ENCODE measurements at places on chromosomes 11 and 22.

DNA sequence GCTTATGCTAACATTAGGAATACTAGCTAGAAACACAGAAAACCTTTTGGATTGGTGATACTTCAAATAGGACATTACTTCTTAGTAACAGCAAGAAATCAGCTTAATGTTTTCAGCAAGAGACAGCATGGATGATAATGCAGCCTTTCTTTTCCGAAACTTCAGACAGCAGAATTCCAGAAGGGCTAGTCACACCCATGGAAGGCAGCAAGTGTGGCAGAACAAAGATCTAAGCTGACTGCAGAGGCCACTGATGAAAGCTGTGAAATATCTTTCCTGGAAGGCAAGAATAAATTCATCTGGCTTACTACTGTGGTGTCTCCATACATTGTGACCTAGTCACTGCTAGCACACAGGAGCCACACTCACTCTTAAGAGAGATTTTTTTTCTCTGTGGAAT is 100.3 kb downstream of the CCDC83 start:
- no peak for DNase-seq

DNA sequence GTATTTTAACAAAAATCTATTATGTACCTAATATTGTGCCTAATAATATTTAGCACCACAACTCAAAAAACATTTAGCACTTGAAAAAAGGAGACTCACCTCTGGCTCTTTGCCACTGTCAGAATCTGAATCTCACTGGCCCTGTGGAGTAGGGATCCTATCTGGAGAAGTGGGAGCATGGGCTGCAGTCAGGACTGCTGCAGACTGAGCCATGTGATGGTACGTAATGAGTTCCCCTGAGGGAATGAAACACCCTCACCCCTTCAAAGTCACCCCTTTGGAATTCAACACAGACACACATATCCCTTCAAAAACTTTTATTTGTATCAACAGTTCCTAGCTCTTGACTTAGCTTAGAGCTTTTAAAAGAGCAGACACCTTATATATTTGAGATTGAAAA is 6.5 kb downstream of the PTPMT1 start:
- DNase-seq = no peak

DNA sequence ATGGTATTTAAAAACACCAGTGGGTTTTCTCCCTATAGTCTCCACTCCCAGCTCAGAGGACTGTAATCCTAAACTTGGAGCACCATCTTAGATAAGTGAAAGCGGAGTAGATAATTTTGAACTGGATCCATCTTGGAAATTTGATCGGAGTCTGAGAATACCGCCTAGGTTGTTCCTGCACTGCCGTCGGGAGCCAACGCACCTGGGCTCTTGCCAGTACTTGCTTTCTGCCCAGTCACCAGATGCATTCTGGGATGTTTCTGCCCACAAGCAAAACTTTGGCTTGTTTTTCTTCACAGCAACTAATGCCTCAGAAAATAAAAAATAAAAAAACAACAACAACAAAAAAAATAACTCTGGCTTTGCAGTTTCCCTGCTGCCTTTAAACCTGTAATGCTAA is 113.0 kb upstream of the MTMR2 start:
- no peak for DNase-seq

DNA sequence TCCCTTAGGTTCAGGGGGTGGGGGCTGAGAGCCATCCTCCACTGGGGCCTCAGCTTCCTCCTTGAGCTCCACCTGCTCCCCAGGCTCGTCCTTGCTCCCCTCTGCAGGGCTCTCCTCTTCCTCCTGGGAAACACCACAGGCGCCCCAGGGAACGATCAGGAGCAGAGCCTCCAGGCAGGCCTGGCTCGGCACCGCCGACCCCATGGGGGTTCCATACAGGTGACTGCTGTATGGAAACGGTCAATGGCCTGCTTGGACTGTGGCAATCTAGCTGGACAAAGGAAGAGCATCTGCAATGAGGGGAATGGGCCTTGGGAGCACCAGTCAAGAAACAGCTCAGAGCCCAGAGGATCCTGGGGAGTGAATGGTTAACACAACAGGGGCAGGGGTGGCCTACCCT is 7.9 kb downstream of the HYOU1 start:
- DNase-seq = no peak

DNA sequence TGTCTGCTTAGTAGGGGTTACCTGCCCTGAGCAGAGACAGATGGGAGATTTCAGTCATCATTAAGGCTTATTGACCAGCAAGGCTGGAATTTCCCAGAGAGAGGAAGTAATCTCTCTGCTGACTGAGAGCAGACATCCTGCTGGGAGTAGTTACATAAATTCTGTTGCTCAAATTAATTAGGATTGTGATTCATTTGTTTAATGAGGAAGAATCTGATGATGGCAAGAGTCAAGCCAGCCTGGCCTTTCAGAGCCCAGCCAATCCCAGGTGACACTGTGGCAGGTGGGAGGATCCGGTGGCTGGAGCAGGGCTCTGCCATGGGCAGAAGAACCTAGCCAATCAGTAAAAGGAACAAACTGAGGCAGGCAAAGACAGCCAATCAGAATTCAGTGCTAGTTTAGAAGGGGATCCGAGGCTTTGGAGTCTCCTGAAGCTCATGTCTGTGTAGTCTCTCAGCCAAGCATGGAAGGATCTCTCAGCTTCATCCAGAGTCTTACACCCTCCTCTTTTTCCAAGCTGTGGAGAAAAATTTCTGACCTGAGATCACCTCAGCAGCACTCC is 61.2 kb upstream of the CHST1 start:
- DNase-seq = no peak

DNA sequence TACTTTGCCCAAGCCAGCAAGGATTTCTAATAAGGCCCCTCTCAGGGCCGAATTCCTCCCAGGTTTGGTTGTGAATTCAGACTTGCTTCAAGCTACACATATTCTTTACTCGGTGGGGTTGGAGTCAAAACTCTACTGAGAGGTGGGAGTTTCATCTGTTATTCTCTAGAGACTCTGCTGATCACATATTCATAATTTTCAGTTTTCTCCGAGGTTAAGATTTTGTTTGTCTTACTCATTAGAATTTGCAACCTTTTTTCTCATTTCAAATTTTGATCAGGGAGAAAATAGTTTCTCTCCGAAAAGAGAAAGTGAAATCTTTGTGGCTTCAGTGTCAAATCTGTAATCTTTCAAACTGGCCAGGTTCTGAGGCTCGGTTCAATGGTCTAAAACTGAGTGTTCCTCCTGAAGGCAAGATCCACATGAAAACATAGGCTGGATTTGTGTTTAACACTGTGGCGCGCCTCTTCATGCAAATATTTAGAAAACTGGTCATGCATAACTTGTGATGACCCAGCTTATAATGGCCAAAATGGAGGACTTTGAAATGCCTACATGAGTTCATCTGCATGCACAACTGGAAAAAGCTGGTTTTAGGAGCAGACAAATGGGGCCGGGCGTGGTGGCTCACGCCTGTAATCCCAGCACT is 21.5 kb upstream of the GSTP1 start:
- no peak for DNase-seq

DNA sequence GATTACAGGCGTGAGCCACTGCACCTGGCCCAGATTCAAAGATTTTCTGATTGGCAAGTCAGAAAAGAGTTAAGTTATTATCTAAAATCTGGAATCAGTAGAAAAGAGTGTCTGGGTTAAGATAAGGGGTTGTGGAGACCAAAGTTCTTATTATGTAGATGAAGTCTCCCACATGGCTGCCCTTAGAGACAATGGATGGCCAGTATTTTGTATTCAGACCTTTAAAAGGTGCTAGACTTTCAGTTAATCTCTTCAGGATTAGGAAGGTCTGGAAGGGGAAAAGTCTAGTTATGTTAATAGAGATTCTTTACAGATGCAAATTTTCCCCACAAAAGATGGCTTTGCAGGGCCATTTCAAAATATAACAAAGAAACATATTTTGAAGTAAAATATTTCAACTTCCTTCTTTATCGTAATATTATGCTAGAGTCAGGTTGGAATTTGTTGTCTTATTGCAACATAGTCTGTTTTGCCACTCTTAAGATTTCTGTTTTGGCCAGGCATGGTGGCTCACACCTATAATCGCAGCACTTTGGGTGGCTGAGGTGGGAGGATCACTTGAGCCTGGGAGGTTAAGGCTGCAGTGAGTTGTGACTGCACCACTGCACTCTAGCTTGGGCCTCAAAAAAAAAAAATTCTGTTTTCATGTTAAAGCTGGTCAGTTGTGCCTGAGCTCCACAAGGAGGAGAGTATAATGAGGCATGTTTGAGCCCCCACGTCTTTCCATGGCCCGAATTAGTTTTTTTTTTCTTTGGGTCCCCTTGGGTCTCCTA is 14.0 kb downstream of the GRAMD1B start:
- no peak for DNase-seq

GRCh38 chr11:117122556-117122955 is 21.5 kb upstream of the PAFAH1B2 start:
- no peak for DNase-seq

GRCh38 chr11:40240284-40240683 is 1219.2 kb downstream of the LRRC4C start:
- DNase-seq = no peak

- no peak for DNase-seq
Observed at GRCh38 chr22:48955351-48956311, 872.0 kb downstream of the BRD1 start.

DNA sequence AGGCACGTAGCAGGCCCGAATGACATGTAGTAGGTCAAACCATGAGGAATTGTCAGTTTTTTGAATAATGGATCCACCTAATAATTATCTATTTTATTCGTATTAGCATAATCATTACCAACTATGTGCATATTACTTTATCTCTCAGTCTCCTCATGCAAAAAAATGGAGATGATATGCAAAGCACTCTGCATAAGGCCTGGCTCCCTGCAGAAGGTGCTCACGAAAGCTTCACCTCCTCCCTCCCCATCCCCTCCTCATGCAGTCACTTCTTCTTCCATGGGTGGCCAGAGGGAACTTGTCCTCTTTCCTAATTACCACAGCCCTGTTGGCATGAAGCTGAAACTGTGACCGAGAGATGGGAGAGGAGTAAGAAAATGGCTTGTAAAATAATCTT is 20.8 kb upstream of the TSKU start:
- no peak for DNase-seq

Data from muscle of arm (tissue), 14 donors.